ENCODE measurements at places on chromosomes 7 and 10. TPM values are rescaled to one million over a fixed set of nuclear protein-coding genes. Genes with fewer than 3 reads are reported as not detected.

DNA sequence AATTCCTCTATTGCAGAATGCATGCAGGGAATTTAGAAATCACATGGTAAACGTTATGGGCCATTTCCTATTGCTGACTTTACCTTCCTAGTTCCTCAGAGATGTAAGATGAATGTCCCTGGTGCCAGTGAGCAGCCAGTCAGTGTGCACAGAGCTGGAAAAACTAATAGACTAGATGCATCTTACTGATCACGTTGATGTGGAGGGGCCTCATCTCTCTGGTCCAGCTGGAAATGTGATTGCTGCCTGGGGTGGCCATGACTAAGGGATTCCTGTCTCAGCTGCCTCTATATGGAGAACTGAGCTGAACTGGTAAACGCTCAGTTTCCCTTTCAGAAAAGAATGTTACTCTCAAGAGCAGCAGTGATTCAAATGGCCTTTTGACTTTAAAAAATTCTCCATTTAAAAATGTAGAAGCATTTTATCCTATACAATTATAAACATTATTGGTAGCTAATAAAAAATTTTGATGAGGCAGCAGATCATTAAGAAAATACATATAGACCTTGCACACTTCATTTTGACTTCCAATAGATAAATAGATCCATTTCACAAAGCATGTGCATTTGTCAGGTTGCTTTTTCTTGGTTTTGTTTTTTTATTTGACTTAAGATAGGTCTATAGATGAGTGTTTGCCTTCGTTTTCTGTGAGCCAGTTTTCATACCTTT lies 80.5 kb upstream of the INSYN2A start:
- H3K4me3 ChIP-seq: no peak overlapping the region
- H3K27ac ChIP-seq: no peak overlapping the region
- H3K27me3 ChIP-seq: no peaks in the 10 kb centered on the region
- H3K36me3 ChIP-seq: no peaks in the 10 kb centered on the region
- DNase-seq: no peak
- H3K4me1 ChIP-seq: no peaks in the 10 kb centered on the region

- no peak overlapping the region for H3K4me3 ChIP-seq
- no peaks in the 10 kb centered on the region for H3K36me3 ChIP-seq
- H3K27ac ChIP-seq: no peak overlapping the region
- H3K4me1 ChIP-seq: no peaks in the 10 kb centered on the region
- no peak for DNase-seq
- H3K27me3 ChIP-seq: no peaks in the 10 kb centered on the region
Observed at GRCh38 chr10:6342096-6342685, 139.5 kb downstream of the PFKFB3 start.

DNA sequence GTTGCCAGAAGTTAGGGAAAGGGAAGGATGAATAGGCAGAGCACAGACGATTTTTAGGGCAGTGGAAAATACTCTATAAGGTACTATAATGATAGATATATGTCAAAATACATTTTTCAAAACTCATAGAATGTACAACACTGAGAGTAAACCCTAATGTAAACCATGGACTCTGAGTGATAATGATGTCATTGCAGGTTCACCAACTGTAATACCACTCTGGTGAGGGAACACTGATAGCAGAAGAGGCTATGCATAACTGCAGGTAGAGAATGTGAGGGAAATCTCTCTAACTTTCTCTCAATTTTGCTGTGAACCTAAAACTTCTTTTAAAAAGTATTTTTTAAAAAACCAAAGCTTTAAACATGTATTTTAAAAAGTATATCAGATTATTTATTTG lies 22.1 kb downstream of the POT1 start:
- no peaks in the 10 kb centered on the region for H3K27me3 ChIP-seq
- no peaks in the 10 kb centered on the region for H3K4me1 ChIP-seq
- DNase-seq: no peak
- H3K36me3 ChIP-seq: no peaks in the 10 kb centered on the region
- no peak overlapping the region for H3K27ac ChIP-seq

Gene NOD1
- total RNA-seq: 5.9 TPM

Gene NRG3
- not detected for total RNA-seq

DNA sequence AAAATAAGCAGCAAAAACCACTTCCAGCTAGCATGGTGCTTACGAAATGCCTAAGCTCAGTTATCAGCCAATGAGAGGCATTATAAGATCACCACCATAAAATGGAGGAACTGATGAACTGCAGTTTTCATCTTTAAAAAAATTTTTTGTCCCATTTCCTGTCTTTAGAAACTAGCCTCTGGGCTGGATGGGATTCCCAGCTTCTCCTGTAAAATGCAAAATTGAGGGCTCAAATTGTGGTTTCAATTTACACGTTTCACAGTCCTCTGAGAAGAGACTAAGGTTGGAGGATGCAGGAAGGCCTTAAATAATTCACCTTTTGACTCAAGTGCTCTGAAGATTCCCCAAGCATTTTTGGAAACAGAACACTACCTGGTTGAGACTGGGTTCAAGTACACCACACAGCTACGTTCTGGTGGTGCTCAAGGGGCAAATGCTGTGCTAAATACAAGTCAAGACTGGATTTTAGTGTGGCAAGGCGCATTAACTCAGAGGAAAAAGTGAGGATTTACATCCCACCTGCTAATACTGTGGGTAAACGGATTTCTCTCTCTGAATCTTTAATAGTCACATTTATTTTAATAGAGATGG lies 951 bp downstream of the ZNF25 start:
- H3K4me3 ChIP-seq: peak overlapping the region; percentile 68
- peaks cover 14% of the 10 kb centered on the region for H3K4me1 ChIP-seq
- peak overlapping the region; percentile 79 for H3K27ac ChIP-seq
- H3K27me3 ChIP-seq: no peaks in the 10 kb centered on the region
- no peak for DNase-seq

DNA sequence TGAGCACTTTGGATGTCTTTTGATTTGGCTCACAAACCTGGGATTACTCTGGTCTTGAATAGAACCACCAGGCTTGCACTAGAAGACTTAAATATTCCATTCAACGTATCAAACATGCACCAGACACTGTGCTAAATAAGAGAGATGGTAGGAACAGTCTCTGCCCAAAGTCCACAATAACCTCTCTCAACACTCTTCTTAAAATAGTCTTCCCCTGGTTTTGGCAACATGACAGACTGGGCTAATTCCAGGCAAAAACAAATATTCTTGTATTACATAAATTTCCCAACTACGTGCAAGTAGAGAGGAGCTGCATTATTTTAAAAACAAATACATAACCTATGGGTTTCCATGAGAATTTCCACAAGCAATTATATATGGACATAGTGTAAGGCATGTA lies 64.8 kb upstream of the PAPSS2 start:
- no peaks in the 10 kb centered on the region for H3K4me1 ChIP-seq
- DNase-seq: no peak

Gene CASTOR2
- 9.4 TPM for total RNA-seq

- peaks cover 6% of the 10 kb centered on the region for H3K27me3 ChIP-seq
- H3K4me3 ChIP-seq: no peak overlapping the region
- H3K4me1 ChIP-seq: no peaks in the 10 kb centered on the region
- no peak for DNase-seq
Observed at GRCh38 chr10:13882119-13882711, 295.4 kb downstream of the PRPF18 start.

GRCh38 chr7:40882071-40882658 lies 747.4 kb downstream of the SUGCT start:
- no peaks in the 10 kb centered on the region for H3K36me3 ChIP-seq
- no peaks in the 10 kb centered on the region for H3K27me3 ChIP-seq
- H3K4me1 ChIP-seq: no peaks in the 10 kb centered on the region
- no peak overlapping the region for H3K27ac ChIP-seq
- DNase-seq: no peak
- no peak overlapping the region for H3K4me3 ChIP-seq
